DMS53 (cell line): ENCODE measurements at places on chromosomes 2 and 18.

DNA sequence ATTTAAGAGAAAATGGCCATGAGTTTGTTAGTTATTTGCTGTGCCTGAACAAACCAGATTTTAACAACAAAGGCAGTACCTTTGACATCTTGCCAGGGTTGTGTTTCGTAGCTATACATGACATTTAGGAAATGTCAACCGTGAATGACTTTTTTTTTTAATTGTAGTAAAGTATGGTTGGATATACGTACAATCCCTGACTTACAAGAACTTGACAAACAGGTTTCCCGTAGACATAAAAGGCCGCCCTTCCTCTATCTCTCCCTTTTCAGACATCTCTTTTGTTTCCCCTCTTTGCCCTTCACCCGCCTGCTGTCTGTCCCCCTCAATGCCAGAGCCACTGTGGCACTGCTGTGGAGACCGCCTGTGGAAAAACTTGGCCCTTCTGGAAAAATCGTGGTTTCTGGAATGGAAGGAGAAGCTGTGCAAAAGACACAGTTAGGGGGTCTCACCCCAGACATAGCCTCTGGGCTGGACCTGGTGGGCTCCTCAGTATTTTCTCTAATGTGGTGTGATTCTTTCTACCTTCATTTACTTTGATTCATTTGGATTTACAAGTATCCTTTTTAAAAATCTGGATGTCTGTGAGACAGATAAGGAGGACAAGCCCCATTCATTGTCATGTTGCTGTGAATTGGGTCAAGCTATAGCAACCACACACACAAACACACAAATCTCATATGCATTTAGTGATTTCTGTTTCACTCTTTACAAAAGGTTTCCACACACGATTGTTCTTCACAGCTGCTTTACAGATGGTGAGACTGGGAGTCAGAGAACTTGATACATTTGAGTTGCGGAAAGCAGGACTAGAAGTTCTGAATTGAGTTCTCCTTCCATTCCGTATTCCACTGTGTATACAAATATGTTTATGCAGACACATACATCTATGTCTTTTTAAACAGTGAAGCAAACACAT lies 48.6 kb downstream of the SPATS2L start:
- DNase-seq = peak; percentile 72

DNA sequence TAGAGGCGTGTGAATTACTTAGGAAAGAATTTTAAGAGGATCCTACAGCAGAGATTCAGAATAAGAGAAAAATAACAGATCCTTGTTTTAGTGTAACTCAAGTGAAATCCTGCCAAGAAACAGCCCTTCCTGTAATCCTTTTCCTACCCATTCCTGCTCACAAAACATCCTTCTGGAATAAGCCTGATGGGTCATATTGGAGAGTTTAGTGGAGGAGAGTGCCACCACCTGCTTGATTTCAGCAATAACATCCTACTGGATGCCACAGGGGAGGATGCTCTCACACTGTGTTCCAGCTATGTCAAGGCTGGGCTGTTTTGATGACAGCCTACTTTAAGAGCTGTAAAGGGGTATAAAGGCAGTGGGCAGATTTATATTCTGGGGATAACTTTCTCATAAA lies 54.8 kb upstream of the CCDC178 start:
- DNase-seq = peak; percentile 84

DNA sequence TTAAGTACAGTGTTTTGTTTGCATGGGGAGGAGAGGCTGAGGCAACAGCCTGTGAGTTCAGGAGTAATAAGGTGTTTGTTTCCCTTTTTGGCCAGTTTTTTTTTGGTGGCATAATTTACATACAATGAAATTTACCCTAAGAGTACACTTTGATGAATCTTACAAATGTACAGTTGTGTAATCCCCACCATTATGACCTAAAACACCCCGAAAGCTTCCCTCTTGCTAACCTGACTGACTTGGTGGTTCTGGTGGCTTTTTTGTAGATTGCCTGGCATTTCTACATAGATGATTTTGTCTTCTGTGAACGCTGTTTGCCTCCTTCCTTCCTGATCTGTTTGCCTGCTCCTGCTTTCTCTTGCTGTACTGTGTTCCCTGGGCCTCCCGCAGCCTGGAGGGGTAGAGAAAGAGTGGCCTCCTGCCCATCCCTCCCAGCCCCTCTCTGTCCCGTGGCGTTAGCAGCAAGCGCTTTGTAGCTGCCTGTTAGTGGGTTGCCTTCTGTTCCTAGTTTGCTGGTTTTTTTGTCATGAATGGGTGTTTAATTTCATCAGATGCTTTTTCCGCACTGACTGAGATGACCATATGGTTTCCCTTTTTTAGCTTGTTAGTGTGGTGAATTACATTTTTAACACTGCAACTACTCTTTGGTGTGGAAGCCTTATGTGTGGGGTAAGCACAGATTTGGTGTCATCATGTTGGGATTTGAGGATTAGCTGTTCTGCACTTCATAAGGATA lies 32.1 kb downstream of the ASAP2 start:
- DNase-seq = no peak

DNA sequence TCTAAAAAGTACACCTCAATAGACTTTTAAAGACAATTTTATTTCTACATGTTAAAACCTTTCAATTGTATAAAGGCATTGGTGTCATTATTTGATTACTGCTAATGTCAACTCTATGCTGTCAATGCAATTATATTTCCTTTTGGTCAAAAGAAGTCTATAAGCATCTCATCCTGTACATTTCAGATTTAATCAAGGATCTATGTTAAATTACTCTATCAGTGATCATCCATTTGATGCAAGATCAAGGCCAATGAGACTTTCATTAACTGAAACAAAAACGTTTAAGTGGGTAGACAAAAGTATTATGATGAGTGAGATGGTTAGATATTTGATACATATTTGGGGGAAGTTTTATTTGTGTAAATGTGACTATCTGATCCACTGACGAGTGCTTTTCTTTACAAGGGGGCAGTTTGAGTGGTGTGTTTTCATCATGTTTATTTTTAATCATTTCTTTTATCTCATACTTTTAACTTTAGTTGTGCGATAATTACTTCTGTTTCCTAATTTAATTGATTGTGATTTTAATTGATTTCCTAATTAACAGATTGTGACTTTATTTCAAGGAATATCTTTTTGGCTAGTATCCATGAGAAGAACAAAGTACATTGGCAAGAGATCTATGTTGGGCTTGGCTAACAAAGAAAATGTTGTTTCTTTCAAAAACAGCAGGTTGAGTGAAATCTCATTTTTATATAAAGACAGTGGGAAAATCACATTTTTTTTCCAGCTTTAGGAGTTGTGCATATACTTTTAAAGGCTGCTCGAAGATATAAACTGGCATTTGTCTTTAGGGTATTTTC lies 1.1 kb downstream of the ARHGAP28 start:
- DNase-seq = no peak

DNA sequence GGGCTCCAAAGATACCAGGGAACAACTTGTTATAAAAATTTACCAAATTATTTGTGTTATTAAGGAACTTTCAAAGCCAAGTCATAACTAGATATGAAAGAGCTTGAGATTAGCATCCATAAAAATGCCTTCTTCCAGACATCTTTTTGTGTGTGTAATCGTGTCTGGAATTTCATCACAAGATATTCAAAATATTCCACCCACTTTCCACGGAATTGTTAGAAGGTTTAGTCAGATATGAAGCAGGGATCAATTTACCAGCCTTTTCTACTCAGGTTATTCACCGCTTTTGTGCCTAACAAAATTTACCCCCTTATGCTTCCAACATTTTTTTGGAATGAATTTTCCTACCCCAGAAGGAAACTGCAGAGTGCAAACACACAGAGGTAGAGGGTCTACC lies 130.2 kb upstream of the ACVR2A start:
- no peak for DNase-seq

- no peak for DNase-seq
These were observed 117.6 kb upstream of the PID1 start for GRCh38 chr2:229388731-229389130.

DNA sequence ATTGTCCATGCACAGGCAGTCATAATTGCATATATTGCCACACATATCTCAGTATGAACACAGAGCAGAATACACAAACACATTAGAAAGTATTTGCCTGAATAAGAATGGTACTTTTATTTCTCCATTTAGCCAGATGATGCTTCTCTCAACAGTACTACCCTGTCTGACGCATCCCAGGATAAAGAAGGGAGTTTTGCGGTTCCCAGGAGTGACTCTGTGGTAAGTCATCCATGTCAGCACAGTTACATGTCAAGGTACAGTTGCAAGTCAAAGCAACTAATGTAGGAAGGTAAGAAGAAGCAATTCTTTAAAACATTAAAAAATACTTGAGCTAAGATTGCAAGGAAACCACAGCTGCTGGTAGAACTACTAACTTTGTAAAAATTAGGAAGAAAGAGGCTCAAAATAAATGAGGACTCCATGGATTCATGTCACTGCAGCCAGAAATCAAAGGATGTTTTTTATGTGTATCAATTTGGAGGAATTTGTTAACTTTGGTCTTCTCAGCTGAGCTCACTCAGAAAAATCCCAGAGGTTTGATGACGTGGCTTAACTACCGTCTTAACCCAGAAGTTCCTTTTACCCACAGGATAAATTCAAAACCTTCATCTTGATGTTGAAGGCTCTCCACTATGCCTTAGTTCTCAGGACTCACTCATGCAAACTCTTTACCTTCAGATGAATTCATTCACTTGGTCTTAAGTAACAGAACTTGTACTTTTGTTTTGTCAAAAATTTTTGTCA lies 130.3 kb downstream of the ARHGAP28 start:
- no peak for DNase-seq

DNA sequence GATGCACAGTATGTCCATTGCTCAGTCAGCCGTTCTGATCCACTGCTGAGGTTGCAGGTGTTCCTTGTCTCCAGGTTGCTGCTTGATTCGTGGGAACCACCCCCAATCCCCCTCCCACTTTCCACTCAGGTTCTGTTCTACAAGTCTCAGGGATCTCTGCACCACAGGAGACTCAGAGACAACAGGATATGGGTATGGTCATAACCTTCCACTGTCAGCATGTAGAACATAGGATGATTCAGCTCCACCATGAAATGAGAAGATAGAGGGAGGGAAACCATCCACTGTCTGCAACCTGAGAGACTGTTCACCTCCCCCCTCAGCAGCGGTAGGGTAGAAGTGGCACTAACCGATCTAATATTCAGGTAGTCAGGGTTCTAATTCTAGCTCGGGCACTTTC lies 19.0 kb upstream of the KLF7 start:
- no peak for DNase-seq

DNA sequence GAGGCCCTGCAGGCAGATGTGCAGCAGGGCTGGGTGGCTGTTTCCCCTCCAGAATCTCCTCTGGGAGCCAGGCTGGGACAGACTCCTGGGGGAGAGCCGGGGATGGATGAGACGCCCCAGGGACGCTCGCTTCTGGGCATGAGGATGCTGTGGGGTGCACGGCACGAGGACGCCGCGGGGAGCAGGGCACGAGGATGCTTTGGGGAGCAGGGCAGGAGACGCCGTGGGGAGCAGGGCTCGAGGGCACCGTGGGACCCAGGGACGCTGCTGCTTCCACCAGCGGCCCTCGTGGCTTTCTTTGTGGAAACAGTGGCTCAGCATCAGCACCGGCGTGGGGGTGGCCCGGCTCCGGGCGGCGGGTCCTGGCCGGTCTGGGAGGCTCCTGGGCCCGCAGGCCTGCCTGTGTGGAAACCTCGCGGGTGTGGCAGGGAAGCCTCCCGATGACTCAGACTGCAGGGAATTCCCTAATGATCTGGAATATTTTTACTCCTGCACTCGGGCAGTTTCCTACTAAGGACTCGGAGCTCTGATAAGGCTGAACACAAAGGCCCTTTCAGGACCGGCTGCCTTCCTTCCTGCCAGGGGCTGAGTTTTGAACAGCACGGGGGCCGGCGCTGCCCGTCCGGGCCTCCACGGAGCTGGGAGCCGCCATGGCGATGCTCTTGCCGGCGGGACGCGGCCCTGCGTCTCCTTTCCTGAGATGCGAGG lies 62.6 kb downstream of the NFATC1 start:
- DNase-seq = no peak

GRCh38 chr2:73985308-73986084 lies 786 bp downstream of the TET3 start:
- peak; percentile 71 for DNase-seq
